ENCODE measurements at places on chromosomes 1 and 21.

DNA sequence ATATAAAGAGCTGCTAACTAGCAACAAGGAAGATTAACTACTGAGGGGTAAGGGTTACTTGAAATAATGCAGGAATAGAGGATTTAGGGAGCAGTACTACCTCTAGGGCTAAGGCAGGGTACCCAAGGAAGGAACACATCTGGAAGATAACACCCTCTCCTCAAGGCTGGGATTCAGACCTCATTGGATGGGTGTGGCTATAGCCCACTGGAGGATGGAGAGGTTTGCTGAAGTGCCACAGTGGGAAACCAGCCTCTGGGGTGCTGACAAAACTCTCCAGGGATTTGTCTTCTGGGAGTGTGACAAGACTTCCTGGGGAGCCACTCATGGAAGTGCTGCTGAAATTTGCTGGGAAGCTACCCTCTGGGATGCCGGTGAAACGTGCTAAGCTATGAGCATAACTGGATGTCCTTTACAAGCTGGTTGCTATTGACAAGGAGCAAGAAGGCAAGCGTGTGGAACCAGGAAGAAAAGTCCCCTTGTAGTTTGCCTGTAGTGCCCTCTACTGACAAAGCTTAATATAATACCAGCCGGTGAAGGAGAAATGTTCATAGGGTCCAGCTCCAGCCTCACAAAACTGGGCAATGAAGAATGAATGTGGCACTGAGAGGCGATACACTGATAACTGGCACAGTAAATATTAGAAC is 122.8 kb upstream of the USP24 start:
- no peak for DNase-seq

DNA sequence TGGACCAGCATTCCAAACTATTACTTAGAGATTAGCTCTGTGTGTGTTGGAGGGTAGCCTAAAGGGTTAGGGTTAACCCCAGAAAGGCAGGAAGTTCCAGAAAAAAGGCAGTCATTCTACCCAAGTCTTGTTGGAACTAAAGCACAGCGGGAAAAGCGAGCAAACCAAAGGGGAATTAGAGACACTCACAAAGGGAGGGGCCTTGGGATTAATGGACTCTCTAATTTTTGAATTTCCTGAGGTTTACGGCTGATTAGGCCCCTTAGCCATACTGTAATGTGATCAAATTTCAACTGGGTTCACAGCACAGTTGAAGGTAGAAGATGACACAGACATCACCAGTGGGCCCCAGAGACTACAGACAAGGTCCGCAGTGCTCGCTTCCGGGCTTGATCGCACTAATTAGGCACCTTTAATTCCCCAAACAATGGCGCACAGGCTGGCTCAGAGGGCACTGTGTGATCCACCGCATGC is 28.3 kb downstream of the CAPZB start:
- DNase-seq: no peak

- DNase-seq: no peak
Measured at GRCh38 chr1:42930178-42931107, 28.2 kb downstream of the SLC2A1 start.

GRCh38 chr1:71351438-71351837 is 270.6 kb upstream of the ZRANB2 start:
- DNase-seq: peak; percentile 71

- no peak for DNase-seq
Measured at GRCh38 chr1:15667362-15667761, 16.8 kb upstream of the PLEKHM2 start.

- DNase-seq: no peak
Measured at GRCh38 chr1:66929146-66929688, 4.4 kb downstream of the MIER1 start.

DNA sequence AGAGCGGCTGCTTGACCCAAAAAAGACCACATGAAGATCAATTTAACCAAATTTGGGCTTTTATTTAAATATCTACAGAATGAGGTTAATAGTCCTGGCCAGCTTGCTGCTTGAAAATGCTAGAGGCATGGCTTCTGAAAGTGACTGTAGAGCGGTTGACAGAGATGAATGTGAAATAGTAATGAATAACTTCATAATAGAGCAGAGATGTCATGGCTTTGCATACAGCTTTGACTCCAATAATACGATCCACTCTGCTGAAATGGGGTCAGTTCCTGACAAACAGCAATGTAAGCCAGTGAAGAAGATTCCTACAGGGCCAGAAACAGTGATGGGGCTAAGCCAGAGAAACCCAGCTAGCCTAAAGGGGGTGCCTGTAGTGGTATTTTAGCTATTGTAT is 183.8 kb downstream of the PBX1 start:
- no peak for DNase-seq

- DNase-seq: no peak
Measured at GRCh38 chr1:100404821-100405220, 52.5 kb downstream of the CDC14A start.

All from fibroblast of skin of left biceps (primary cell).